ENCODE measurements at places on chromosomes 5 and 9.

GRCh38 chr5:71782771-71783770, 64.0 kb downstream of the CARTPT start:
- DNase-seq = peak; percentile 53

GRCh38 chr9:76219560-76220151, 174.6 kb downstream of the RFK start:
- DNase-seq = no peak

DNA sequence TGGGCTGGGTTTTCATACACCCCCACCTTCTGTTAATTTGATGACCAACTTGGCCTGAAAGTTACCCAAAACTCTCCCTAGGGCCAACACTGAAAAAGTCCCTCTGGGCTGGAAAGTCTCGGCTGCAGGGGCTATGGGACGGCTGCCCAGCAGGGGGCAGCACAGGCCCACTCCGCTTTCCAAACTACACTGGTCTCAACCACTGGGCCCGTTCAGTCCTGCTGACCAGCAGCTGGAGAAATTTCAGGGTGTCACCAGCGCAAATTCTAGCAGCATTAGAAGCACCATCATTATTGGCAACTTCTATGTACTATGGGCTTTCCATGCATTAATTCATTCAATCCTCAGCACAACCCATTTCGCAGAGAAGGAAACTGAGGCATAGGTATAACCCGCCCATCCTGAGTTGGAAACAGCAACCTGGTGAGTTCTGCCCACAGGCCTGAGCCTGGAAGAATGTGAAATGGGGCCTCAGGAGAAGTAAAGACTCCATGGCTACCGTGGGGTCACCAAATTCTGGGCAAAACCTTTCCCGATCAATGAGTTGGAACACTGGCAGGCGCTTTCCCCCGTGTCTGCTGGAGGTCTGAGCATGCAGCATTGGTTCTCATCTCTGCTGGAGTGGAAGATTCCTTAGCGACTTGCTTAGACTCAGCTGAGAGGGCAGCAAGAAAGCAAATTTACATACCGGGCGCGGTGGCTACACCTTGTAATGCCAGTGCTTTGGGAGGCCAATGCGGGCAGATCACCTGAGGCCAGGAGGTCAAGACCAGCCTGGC, 9.7 kb downstream of the ORM2 start:
- peak; percentile 67 for DNase-seq

- DNase-seq = no peak
These were observed 213.8 kb downstream of the GAPVD1 start for GRCh38 chr9:125475385-125475784.

DNA sequence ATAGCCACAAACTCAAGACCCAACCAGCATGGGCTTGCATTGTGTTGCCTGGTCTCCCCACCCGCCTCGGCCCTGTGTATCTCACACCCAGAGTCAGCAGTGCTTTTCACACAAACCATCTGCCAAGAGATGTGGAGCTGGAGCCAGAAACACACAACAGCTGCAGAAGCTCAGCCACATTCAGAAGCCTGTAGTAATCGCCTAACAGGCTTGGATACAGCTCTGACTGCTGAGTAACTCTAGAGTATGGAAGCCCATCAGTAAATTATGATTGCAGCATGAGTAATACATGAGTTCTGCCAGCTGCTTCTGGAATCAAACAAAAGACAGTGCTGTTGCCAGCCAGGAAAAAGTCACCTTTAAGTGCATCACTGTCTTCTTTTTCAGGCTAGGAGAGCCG, 16.0 kb downstream of the TEK start:
- DNase-seq = no peak

DNA sequence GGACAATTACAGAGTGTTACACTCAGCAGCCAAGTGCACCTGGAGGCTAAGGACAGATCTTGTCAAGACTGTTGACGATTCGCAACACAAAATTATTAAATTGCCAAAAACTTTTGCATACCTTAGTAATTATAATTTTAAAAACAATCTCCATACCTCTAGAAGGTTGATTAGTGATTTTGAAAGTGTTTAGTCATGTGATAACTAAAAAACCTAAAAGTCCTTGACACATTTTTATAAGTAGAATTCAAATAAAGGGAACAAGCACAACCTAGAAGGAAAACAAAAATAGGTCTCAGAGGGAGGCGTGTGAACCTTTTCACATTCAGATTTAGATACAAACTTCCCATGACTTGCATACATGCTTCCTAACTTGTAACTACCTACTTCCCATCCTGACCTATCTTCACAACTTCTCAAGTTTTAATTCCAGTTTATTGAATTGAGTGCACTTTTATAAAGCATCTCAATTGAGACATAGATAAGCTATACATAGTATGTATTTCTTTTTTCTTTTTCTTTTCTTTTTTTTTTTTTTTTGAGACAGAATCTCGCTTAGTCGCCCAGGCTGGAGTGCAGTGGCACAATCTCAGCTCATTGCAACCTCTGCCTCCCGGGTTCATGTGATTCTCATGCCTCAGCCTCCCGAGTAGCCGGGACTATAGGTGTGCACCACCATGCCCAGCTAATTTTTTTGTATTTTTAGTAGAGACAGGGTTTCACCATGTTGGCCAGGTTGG, 5.8 kb downstream of the ZNF367 start:
- DNase-seq = no peak

DNA sequence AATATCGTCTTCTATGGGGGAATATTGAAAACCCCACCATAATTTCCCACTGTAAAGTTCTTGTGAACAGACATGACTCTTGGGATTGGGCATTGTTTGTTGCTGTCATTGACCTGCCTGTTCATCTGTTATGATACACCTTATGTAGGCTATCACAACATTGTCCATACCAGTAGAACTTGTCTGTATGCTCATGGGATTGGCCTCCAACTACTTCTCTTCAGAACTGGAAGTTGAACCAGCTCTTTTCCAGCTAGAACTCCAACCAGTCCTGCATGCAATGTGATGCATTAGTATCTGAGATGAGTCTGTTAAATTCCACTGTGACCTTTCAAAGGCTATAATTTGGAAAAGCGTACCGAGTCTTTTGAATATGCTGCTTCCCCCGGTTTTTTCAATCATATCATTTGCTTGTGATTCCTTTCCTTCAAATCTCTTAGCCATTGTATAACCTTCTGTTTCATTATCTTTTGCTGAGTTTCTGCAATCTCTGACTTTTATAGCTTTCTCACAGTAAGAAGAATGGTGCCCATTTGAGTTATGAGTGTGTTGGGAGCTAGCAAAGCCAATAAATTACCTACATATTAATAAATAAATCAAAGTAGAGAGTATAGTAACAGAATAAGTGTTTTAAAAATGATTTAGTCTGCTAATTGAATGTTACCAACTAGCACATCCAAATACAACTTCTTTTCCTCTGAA, 101.9 kb downstream of the PLK2 start:
- DNase-seq = no peak

DNA sequence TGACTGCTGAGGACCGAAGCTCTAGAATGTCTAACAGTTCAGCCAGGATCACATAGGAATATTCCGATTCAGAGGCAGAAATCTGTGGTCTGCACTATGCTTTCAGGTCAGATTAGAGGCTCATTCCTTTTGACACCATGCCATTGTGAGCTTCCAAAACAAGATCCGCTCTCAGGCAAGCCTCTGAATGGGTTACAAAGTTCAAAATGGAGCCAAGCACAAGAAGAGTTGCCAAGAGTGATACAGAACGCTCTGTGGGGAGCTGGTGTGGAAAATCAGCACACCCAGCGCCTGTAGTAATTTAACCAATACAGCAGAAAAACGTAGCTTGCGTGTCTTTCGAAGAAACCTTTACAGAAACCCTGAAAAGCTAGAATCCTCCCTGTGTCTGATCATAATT, 33.3 kb upstream of the FAT2 start:
- no peak for DNase-seq

DNA sequence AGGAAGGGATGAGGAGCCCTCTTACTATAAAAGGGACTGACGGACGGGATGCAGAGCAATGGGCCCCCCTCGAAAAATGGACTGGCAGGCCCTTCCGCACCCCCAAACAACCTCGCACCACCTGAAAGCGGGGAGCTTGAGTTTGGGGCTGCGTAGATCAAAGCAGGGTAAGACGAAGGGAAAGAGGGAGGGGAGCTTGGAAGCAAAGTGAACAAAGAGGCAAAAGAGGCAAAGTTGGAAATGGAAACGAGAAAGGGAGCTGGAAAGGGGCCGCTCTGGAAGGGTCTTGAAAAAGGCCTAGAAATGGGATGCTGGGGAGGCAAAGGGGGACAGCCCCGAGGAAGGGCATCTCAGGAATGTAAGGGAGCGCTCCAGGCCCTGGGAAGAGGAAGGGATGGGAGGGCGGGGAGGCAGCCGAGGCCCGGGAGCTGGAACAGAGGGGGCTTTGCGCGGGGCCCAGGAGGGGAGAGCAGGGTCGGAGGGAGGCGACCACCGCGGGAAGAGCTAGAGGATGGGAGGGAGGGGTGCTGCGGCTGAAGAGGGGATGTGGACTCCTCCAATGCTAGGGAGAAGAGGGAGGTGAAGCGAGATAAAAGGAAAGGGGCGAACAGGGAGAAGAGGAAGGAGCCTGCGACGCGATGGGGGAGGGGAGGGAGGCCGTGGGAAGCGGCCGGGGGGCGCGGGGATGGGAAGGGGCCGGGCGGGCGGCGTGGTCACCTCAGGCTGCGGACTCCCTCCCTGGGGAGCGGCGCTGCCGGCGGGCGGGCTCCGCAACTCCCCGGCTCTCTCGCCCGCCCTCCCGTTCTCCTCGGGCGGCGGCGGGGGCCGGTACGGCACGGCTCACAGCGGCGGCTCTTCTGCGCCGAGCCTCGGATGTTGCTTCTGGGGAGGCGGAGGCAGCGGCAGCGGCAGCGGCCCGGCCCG, 577 bp downstream of the RNF145 start:
- peak; percentile 32 for DNase-seq

GRCh38 chr5:6704361-6704851, 8.8 kb upstream of the TENT4A start:
- no peak for DNase-seq

- DNase-seq = no peak
These were observed 4.0 kb downstream of the TSLP start for GRCh38 chr5:111075520-111075919.

All from stimulated activated CD4-positive, alpha-beta T cell treated with anti-CD3 and anti-CD28 coated beads, Interleukin-4, amount 100 ng/mL, for 1 hour (primary cell).